A172 (cell line): ENCODE measurements at places on chromosomes 16 and 17. TPM values are rescaled to one million over a fixed set of nuclear protein-coding genes. Genes with fewer than 3 reads are reported as not detected.
A peak's percentile ranks its signal among the peaks of the same experiment; 100 is the strongest.

DNA sequence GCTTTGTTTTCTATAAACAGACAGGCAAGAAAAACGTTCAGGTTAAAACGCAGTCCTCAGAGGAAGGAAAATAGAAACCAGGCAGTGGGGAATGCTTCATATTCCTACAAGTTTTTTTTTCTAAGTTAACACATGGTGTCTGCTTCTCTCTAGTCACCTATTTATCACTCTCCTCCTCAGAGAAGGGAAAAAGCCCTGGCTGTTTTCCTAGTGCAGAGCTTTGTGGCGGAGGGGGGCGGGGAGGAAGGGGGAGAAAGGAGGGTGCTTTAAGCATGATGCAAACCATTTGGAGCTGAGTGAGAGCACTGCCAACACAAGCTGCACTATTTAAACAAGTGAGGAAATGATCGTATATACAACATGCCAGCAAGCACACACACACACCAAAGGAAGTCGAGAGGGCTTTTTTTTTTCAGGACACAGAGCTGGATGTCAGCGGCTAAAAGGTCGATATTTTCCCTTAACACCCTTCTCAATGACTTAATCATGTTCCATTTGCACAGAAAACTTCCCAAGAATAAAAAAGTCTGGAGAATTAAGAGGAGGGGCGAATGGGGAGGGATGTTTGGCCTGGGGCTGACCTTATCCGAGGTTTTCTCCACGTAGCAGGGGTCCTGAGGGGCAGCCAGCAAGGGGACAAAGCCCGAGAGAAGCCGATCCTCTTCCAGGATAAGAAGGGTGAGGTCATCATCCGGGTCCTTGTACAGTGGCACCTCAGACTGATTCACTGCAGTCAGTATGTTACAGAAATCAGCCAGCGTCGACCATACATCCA, 117.4 kb downstream of the HIC1 start:
- peak; percentile 85 for DNase-seq

GRCh38 chr17:47878203-47879027, 17.6 kb upstream of the SP2 start:
- DNase-seq, result no peak

- DNase-seq, result no peak
Measured at GRCh38 chr16:86732621-86733295, 154.4 kb downstream of the FOXL1 start.

GRCh38 chr17:35088881-35089585, 25.5 kb upstream of the RFFL start:
- DNase-seq, result peak; percentile 63

DNA sequence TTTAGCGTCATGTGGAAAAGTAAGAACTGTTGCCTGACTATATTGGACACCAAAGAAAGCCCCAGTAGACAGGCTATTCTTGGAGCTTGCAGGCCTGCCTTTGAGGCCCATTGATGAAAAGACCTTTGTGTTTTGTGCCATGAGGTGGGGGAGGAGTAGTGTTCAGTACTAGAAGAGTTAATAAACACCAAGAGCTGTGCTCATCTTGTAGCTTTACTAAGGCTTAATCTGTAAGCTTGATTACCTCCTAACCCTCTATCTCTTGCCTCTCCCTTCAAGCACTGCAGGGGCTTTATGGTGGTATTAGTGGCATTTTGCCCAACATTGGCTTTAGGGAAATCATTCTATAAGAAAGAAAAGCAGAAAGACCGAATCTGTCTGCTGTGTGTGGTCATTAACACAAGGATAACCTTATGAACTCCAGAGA, 220.2 kb upstream of the TBX2 start:
- no peak for DNase-seq

GRCh38 chr17:57279432-57279831, 23.1 kb downstream of the MSI2 start:
- no peak for DNase-seq

DNA sequence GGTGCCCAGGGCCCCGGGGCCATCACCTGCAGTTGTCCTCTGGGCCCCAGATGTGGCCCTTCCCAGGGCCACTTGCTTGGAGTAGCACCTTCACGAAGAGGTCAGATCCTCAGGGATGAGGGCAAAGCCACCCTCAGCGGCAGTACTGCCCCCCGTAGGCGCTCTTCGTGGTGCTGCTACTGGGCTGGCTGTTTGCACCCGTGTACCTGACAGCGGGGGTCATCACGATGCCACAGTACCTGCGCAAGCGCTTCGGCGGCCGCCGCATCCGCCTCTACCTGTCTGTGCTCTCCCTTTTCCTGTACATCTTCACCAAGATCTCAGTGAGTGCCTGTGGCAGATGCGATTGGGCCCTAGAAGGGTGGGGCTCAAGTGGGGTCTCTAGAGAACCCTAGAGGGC, 2.6 kb downstream of the SLC5A2 start:
- no peak for DNase-seq

DNA sequence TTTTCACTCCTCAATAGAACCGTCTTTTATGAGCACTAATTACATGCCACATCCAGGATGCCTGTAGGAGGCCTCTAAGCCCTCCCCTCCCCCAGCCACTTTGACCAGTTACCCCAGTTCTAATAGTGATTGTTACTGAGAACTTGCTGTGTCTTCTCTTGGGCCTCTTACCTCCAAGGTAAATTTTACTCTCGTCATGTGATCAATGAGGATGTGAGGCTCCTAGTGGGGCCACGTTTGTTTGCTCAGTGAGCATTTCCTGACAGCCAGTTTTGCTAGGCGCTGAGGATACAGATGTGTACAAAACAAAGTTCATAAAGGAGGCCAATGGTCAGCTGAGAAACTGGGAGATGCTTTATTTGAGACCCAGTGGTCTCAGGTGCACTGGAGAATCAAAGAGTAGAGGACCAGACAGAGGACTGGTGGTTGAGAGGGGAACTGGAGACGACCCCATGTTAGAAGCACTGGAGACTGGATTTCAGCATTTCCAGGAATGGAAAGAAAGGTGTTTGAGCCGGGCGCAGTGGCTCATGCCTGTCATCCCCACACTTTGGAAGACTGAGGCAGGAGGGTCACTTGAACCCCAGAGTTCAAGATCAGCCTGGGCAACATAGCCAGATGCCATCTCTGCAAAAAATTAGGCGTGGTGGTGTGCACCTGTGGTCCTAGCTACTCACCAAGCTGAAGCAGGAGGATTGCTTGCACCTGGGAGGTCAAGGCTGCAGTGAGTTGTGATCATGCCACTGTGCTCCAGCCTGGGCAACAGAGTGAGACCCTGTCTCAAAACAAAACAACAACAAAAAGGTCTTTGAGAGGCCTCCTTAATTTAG, 2.6 kb downstream of the ATP2C2 start:
- no peak for DNase-seq

CDH1 gene
- total RNA-seq, result 0.14 and 1.5 TPM in 2 replicates
